ENCODE measurements at places on chromosomes 6 and 20. TPM values are rescaled to one million over a fixed set of nuclear protein-coding genes. Genes with fewer than 3 reads are reported as not detected.

The RNF144B gene
- polyA plus RNA-seq = 10.6 TPM

The PCK1 gene
- 0.24 TPM for polyA plus RNA-seq

The OXT gene
- 0.47 TPM for polyA plus RNA-seq

The C6orf47 gene
- polyA plus RNA-seq = 12.1 TPM

The PDYN gene
- not detected for polyA plus RNA-seq

The NEDD9 gene
- 10.1 TPM for polyA plus RNA-seq

The SFT2D1 gene
- polyA plus RNA-seq = 35.1 TPM

The ALDH8A1 gene
- polyA plus RNA-seq = 1.6 TPM

The SLC32A1 gene
- not detected for polyA plus RNA-seq

The CAGE1 gene
- polyA plus RNA-seq = 0.10 TPM

The MEI4 gene
- 0.04 TPM for polyA plus RNA-seq

The TCP11 gene
- polyA plus RNA-seq = 0.27 TPM

The PRPH2 gene
- polyA plus RNA-seq = 2.6 TPM

The PNLDC1 gene
- polyA plus RNA-seq = 0.23 TPM

The SLC22A2 gene
- not detected for polyA plus RNA-seq

- no peak for DNase-seq
Observed at GRCh38 chr20:36496707-36497669, 44.3 kb upstream of the MYL9 start.

- no peak for DNase-seq
Observed at GRCh38 chr20:32338665-32339064, 19.5 kb upstream of the ASXL1 start.

DNA sequence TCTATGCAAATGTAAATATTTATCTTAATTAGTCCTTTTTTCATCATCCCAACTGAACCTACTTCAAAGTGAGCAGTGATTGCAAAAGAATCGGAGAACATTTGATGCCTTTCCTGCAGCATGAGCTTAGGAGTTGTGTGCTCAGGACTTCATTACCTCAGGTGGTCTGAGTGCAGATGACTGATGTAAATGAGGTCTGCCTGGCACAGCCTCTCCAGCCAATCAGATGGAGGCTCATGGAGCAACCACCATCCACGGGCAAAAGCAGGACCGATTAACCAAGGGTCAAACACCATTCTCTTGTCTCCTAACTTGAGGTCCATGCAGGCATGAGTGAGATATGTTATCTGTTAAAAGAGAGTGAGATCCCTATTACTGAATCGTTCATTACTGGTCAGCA lies 165.7 kb upstream of the CARMIL1 start:
- no peak for DNase-seq

GRCh38 chr6:143158113-143158581 lies 97.5 kb downstream of the AIG1 start:
- no peak for DNase-seq

GRCh38 chr6:4664117-4664626 lies 112.0 kb upstream of the CDYL start:
- DNase-seq = peak; percentile 74

DNA sequence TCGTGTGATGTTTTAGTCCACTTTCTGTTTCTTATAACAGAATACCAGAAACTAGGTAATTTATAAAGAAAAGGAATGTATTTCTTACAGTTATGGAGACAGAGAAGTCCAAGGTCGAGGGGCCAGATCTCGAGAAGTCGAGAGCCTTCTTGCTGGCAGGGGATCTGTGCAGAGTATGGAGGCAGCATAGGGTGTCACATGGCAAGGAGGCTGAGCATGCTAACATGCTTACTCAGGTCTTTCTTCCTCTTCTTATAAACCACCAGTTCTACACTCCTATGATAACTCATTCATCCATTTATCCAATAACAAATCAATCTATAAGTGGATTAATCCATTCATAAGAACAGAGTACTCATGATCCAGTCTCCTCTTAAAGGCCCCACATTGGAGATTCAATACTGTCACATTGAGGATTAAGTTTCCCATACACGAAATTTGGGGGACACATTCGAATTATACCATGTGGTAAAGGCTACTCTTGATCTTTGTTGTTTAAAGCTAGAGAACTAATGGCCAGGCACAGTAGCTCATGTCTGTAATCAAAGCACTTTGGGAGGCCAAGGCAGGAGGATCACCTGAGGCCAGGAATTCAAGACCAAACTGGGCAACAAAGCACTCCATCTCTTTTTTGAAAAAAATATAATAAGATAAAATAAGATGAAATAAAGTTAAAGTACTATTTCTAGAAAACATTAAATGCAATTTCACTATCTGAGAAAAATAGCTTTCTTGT lies 2.1 kb downstream of the GOPC start:
- no peak for DNase-seq

- DNase-seq = no peak
Observed at GRCh38 chr20:63767456-63767855, 27.9 kb downstream of the SLC2A4RG start.

GRCh38 chr6:169099411-169100202 lies 154.0 kb downstream of the THBS2 start:
- no peak for DNase-seq

DNA sequence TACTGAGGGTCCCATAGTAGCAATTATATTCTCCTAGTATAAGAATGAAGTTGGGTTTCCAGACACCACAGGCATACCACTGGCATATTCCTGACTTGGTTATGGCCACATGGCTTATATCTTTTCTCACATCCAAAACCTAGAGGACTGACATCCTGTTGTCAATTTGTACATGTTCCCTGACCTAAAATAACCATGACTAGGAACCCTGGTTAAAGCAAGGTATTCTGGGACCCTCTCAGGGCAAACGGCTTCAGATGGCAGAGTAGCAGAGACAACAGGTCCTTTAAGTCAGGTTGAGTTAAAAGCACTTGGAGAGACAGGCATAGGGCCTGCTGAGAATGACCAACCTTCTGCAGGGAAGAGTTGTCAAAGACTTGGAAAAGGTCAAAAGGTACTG lies 12.6 kb downstream of the MAP3K5 start:
- DNase-seq = no peak

DNA sequence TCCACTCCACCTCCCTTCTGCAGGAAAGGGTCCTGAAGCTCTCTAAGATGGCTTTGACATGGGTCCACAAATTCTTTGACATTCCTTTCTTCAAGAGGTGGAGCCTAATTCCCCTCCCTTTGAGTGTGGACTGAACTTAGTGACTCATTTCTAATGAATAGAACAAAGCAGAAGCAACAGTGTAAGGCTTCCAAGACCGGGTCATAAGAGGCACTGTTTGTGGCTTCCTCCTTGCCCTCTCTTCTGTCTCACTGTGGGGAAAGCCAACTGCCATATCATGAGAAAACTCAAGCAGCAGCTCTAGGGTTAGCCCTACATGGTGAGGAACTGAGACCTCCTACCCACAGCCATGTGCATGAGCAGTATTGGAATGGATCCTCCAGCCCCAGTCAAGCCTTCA lies 5.9 kb upstream of the CDK5RAP1 start:
- no peak for DNase-seq

DNA sequence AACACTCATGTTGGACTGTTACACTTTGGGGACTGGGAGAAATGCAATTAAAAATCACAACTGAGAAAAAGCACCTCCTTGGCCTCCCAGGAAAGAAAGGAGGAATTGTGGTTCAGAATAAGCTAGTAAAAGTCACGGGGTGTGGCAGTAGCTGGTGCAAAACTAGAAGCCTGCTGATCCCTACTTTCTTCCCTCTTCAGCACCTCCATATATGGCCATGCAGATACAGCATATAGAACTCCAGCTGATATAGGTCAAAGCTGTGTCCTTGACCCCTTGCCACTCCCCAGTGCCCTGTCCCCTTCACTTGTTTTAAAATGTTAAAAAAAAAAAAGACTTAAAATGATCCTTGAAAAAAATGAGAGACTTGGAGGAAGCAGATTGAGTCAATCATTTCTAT lies 5.5 kb upstream of the FLRT3 start:
- DNase-seq = no peak

- no peak for DNase-seq
Observed at GRCh38 chr6:24905483-24905882, 30.3 kb downstream of the RIPOR2 start.

- DNase-seq = no peak
Observed at GRCh38 chr20:37234254-37234581, 27.4 kb downstream of the GHRH start.

DNA sequence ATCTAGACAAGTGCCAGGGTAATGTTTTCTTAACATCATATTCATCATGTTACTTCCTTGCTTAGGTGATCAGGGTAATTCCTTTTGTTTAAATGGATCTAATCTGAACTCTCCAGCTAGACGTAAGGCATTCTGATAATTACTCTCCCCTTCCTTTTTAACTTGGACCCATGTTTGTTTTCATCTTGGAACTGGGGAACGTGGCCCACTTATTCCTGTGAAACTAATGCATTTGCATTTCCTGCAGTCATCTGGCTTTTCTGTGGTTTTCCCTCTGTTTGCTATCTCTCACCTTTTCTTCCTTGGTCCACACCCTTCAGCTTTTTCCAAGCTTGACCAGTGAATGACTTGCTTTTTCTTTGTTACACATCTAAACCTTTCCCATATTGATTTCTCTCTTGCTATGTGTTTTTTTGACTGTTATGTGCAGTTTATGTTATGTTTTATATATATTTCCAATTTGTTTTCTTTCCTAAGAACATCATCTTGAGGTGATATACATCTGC lies 33.3 kb downstream of the SLX4IP start:
- no peak for DNase-seq

GRCh38 chr20:14716351-14716801 lies 379.0 kb upstream of the FLRT3 start:
- DNase-seq = no peak

GRCh38 chr6:130602151-130602770 lies 224.9 kb upstream of the SMLR1 start:
- no peak for DNase-seq

DNA sequence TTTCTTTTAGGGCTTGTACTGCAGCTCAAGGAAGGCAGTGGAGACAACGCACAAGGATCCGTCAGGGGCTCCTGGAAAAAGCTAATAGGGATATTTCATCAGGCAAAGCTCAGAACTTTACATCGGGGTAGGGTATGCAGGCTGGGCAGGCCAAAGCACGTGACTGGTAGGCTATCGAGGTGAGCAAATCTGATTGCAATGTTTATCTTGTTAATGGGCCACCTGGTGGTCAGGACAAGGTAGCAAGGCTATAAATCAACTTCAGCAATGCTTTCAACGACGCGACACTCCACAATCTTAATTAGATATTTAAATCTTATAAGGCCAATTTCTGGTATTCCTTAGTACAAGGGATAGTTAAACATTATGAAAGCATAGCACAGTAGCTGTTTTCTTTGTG lies 1302.8 kb upstream of the EYS start:
- no peak for DNase-seq

DNA sequence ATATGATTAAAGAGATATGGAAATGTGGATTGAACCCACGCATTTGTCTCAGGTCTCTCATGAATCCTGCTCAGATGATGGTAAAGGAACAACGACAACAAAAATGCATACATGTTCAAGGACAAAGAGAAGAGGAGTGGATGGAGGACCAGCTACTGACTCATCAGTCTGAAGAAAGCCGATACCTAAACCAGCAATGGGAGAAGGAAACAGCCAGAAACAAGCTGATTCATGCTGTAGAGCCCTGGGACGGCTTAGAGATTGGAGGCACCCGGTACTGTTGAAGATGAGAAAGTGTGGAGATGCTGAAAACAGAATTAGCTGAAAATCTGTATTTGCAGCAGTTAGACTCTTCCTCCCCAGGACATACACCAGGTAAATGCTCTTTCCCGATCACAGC lies 14.4 kb upstream of the RIPPLY2 start:
- DNase-seq = no peak

- DNase-seq = no peak
Observed at GRCh38 chr6:163570579-163571231, 156.2 kb downstream of the QKI start.

DNA sequence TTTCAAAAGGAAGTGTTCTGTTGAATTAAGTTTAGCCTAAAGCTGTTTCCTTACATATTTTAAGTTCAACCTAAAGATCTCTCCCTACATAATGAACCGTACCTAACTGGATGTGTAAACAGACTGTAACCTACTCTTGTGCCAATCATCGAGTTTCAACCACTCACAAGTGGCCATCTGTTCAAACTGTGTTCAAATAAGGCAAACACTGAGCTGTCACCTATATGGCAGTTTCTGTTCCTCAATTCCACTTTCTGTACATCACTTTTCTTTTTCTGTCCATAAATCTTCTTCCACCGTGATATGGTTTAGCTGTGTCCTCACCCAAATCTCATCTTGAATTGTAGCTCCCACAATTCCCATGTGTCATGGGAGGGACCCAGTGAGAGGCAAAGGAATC lies 428.6 kb downstream of the HACE1 start:
- DNase-seq = no peak

- DNase-seq = no peak
Observed at GRCh38 chr6:157542414-157543160, 161.6 kb downstream of the ZDHHC14 start.

GRCh38 chr20:42901689-42902440 lies 287.8 kb downstream of the PTPRT start:
- DNase-seq = peak; percentile 9

- no peak for DNase-seq
Observed at GRCh38 chr6:109351231-109352130, 30.8 kb downstream of the CD164 start.

DNA sequence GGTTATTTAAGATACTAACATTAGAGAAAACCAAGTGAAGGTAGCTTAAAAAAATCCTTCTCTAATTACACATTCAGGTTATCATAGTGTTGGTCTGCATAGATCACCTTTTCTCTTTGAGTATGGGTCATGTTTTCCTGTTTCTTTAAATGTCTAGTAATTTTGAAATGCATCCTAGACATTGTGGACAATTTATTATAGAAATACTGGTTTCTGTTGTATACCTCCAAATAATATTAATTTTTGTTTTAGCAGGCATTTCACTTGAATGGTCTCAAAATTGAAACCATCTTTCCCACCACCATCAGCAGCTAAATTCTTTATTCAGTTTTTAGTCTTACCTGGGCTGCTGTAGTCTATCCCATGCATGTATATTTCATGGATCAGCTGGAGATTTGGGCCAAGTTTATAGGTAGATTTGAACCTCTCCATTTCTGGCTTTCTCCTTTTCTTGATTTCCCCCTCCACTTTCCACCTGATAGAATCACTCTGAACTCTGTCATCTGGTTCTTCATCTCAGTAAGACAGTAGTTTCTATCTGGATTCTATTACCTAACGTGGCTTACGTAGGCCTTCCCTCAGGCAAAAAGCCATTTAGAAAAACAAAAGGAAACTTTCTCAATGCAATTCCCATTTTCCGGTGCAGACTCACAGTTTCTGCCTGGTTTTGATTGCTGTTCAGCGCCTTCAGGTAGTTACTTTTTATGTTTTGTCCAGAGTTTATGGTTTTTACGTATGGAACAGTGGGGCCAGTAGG lies 52.3 kb downstream of the ZFAND3 start:
- no peak for DNase-seq

GRCh38 chr20:19913927-19914614 lies 103.1 kb upstream of the NAA20 start:
- no peak for DNase-seq

- no peak for DNase-seq
Observed at GRCh38 chr6:142867988-142868812, 76.8 kb downstream of the HIVEP2 start.

DNA sequence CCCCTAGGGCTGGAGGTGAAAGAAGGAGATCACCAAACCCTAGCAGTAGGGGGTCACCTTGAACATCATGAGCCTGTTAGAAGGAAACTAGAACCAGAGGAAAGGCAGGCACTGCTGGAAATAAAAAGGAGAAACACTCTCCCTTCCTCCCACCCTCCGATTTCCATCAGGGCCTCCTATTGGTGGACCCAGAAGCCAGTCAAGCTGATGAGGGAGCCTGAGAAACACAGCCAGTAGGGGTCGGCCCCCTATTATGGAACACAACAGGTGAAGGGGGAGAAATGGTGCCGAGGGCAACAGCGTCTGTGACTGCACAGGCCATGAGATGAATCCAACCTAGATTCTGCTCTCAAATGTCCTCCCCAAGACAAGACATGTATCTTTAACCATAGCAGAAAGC lies 156.1 kb upstream of the LRFN2 start:
- DNase-seq = no peak

Data from forelimb muscle (tissue), 1 donor.